Natural killer cell treated with Interleukin-12 subunit alpha and Interleukin-12 subunit beta and Interleukin-15 and Interleukin-18, amount 100 ng/mL, for 72 hours (primary cell): ENCODE measurements at places on chromosomes 2 and 18. TPM values are rescaled to one million over a fixed set of nuclear protein-coding genes. Genes with fewer than 3 reads are reported as not detected.

DNA sequence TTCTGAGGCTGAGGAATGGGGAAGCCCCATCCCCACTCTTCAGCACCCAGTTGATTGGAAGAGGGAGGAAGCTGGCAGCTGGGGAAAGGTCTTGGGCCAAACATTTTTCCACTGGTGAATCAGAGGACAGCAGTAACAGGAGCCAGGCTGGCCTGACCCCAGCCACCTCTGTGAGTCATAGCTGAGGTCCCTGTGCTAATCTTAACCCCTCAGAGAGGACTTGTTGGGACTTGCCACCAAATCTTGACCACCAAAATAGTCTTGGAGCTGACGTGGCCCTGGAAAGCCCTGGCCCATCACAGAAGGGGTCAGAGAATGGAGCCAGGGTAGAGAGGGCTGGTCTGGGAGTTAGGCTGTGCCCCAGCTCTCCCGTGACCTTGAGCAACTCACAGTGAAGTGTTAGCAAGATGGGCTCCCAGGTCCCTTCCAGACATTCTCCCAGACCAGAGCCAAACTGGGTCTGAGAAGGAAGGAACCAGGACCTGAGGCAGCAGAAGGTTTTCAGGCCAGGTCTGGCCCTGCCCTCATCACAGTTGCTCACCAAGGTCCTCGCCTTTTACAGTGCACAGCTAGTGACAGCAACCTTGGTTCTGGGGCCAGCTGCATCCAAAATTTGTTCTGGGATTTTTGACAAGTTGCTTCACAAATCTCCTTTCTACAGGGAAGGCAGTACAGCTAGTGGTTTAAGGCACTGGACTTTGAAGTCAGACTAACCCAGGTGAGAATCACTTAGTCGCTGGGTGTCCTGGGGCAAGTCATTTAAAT, 266.6 kb downstream of the CYP26B1 start:
- H3K4me1 ChIP-seq: no peaks in the 10 kb centered on the region
- no peaks in the 10 kb centered on the region for H3K36me3 ChIP-seq
- no peak for DNase-seq
- H3K27me3 ChIP-seq: peaks cover 8% of the 10 kb centered on the region
- no peak overlapping the region for H3K27ac ChIP-seq

GRCh38 chr2:56224316-56224715, 40.5 kb downstream of the CCDC85A start:
- no peaks in the 10 kb centered on the region for H3K27me3 ChIP-seq
- no peaks in the 10 kb centered on the region for H3K4me1 ChIP-seq
- H3K27ac ChIP-seq: no peak overlapping the region
- H3K36me3 ChIP-seq: no peaks in the 10 kb centered on the region

GRCh38 chr2:180609626-180610340, 370.6 kb upstream of the UBE2E3 start:
- no peak for DNase-seq
- no peaks in the 10 kb centered on the region for H3K36me3 ChIP-seq
- H3K27me3 ChIP-seq: no peaks in the 10 kb centered on the region
- H3K4me3 ChIP-seq: no peak overlapping the region
- no peaks in the 10 kb centered on the region for H3K4me1 ChIP-seq

The SFTPB gene
- not detected for total RNA-seq

DNA sequence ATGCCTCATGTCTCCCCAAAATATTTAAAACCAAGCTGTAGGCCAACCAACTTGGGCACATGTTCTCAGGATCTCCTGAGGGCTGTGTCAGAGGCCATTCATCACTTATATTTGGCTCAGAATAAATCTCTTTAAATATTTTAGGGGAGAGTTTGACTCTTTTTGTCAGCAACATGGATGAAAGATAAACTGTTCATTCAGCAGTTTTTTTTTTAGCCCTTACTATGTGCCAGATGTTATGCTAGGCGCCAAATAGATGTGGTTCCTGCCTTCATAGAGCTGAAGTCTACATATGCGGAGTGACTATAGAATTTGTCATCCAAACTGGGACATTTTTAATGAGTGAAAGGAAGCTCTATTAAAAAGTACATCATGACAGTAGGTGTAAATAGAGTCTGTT, 42.5 kb upstream of the TWSG1 start:
- no peak for DNase-seq
- no peak overlapping the region for H3K4me3 ChIP-seq
- no peak overlapping the region for H3K27ac ChIP-seq
- H3K36me3 ChIP-seq: peaks cover 8% of the 10 kb centered on the region

DNA sequence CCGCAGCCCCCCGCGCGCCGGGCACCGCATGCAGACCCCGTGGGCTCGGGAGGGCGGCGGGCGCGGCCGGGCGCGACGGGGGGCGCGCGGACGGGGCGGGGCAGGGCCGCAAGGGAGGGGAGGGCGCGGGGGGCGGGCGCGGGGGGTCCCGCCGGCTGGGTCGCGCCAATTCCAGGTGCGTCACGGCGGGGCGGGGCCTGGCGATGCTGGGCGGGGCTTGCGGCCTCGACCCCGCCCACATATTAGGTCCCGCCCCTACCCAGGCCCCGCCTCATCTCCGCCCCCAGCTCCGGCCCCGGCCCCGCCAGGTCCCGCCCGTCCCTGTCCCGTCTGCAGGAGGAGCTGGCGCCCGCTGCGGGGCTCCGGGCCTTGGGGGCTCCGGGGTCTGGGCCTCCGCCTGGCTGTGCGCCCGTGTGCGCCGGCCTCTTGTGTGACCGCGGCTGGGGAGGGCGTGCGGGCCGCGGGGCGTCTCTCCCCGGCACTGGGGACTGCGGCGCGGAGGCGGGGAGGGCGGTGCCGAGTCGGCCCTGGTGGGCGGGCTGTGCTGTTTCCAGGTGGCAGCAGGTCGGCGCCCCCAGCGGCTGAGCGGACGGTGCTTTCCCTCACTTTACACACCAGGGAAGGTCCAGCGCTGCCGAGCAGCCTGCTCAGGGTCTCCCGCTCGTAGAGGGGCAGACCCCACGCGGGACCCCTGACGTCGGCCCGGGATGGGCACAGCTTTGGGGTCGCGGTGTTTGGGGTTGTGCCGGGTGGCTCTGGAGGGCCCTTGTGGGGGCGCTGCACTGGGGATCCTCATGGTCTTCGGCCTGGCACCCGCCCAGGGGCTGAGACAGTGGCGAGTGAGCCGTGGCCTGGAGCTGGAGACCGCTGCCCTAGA, 554 bp downstream of the ING5 start:
- H3K4me3 ChIP-seq: peak overlapping the region; percentile 80
- no peak overlapping the region for H3K27ac ChIP-seq
- H3K36me3 ChIP-seq: peaks cover 15% of the 10 kb centered on the region
- H3K4me1 ChIP-seq: peaks cover 8% of the 10 kb centered on the region
- no peaks in the 10 kb centered on the region for H3K27me3 ChIP-seq

GRCh38 chr2:196891136-196891535, 35.4 kb downstream of the PGAP1 start:
- H3K4me1 ChIP-seq: no peaks in the 10 kb centered on the region
- H3K4me3 ChIP-seq: no peak overlapping the region
- H3K36me3 ChIP-seq: peaks cover 17% of the 10 kb centered on the region
- no peak for DNase-seq
- no peak overlapping the region for H3K27ac ChIP-seq

- H3K4me1 ChIP-seq: no peaks in the 10 kb centered on the region
- no peak overlapping the region for H3K4me3 ChIP-seq
- H3K36me3 ChIP-seq: peaks cover 5% of the 10 kb centered on the region
- no peak overlapping the region for H3K27ac ChIP-seq
Observed at GRCh38 chr2:184078496-184078895, 519.8 kb upstream of the ZNF804A start.

- peaks cover 31% of the 10 kb centered on the region for H3K36me3 ChIP-seq
- no peak overlapping the region for H3K4me3 ChIP-seq
- no peak overlapping the region for H3K27ac ChIP-seq
- peaks cover 4% of the 10 kb centered on the region for H3K4me1 ChIP-seq
- no peak for DNase-seq
- peaks cover 5% of the 10 kb centered on the region for H3K27me3 ChIP-seq
Observed at GRCh38 chr2:37790019-37790418, 118.6 kb upstream of the CDC42EP3 start.

GRCh38 chr18:48543228-48543627, 4.4 kb downstream of the CTIF start:
- DNase-seq: no peak
- H3K27me3 ChIP-seq: peaks cover 9% of the 10 kb centered on the region
- H3K4me3 ChIP-seq: no peak overlapping the region
- H3K27ac ChIP-seq: no peak overlapping the region

DNA sequence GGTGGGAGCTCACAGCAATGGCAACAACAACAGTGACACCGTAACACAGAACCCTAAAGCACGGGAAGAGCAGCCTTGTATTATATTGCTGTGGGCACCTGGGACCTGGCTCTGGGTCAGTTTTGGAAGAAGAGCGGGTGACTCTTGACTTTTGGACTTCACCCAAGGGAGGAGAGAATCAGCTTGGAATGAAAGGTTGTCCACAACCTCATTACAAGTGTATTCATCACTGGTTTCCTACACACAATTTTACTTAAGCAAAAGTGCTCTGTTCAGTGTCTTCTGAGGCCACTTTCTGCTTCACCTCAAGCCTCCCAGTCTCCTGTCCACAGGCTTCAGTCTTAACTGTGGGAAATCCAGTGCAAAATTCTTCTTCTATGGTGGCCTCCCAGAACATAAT, 263.8 kb downstream of the KCNE4 start:
- no peak overlapping the region for H3K27ac ChIP-seq
- no peaks in the 10 kb centered on the region for H3K27me3 ChIP-seq
- no peak overlapping the region for H3K4me3 ChIP-seq

DNA sequence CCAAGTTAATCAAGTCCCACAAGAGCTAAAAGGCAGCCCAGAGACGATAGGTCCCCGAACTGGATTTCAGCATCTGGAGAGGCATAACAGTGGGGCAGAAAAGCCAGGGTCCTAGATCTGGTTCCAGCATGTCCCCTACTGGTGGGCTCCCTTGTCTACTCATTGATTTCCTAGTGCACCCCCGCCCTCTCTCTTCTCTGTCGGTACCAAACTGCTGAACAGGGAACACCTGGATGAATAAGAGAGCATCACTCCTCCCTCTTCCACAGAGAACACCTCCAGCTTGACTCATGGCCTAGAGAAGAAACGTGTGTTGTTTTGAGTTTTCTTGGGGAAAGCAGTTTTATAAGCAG, 101.3 kb downstream of the FOXI3 start:
- no peaks in the 10 kb centered on the region for H3K4me1 ChIP-seq
- no peaks in the 10 kb centered on the region for H3K36me3 ChIP-seq

DNA sequence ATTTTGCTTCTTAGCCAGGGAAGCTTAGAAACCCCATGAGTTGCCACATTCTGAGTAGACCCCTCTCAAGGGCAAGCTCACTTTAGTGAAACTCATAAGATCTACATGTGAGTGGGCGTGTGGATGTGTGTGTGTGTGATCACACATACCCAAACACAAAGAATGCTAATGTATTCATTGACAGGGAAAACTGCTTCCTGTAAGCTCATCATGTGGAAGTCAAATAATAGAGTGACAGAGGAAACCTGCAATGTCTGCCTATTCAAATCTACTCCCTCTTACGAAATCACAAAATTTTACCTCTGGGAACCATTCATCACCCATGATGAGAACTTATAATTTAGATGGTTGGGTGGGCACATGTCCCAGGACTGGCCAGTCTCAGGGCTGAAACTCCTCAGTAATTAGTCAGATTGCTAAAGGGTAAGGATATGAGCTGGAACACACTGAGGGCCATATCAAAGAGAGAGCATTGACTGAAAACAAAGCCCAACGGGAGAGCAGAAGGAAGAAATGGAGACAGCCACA, 94.5 kb upstream of the CCDC150 start:
- H3K36me3 ChIP-seq: no peaks in the 10 kb centered on the region
- no peak for DNase-seq
- H3K27me3 ChIP-seq: peaks cover 8% of the 10 kb centered on the region
- H3K27ac ChIP-seq: no peak overlapping the region

The CMPK2 gene
- 6.4 TPM for total RNA-seq

The MEMO1 gene
- total RNA-seq: 68.1 TPM

DNA sequence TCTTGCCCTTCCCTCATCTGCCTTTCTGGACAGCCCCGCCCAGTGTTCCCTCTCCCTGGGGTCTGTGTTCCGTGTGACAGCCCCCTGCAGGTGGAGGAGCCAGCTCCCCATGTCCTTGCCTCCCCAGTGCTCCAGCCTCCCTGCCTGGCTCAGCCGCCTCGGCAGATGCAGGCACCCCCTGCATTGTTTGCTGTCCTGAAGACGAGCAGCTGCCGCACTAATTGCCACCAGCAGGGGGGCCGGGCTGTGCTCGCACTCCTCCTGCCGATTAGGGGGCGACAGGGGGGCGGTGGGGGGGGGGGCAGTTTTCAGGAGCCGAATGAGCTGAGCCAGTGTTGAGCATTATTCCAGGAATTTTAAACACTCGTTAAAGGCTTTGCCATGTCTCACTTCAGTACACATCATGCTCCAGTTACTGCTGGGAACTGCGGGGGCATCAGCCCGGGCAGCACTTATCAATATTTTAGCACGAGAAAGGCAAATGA, 23.3 kb downstream of the SIX3 start:
- H3K4me3 ChIP-seq: no peak overlapping the region
- H3K36me3 ChIP-seq: no peaks in the 10 kb centered on the region
- no peaks in the 10 kb centered on the region for H3K4me1 ChIP-seq
- peaks cover 54% of the 10 kb centered on the region for H3K27me3 ChIP-seq

- no peak overlapping the region for H3K4me3 ChIP-seq
- H3K4me1 ChIP-seq: peaks cover 5% of the 10 kb centered on the region
- H3K27ac ChIP-seq: no peak overlapping the region
Observed at GRCh38 chr2:121519732-121520640, 10.7 kb upstream of the RNU4ATAC start.

DNA sequence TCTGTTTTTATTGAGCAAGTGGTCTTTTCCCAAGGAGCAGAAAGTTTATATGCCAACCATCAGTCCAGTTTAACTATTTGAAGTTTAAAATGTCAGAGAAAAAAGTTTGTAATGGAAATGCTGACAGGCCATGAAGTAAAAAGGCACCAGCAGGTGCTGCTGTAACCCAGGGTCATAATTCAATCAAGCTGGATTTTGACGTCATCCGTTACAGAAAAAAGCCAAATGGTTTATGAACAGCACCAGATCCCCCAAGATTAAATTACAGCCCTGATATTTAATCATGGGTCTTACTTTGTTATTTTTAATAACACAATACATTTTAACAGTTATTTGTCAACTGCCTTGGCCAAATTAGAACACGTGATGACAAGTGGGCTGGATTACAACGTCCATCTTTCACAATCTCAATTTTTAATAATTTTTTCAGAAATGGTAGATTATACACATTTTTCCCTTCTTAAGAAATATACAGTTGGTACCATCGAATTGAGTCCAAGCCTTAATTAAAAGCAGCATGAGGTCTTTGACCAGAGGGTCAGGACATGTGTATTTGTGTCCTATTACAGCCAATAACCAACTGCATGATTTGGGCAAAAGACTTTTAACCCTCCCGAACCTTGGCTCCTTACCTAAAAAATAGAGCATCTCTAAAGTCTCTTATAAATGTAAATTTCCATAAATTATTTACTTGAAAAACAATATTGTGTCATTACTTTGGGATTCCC, 10.0 kb downstream of the TCF4 start:
- no peak overlapping the region for H3K27ac ChIP-seq
- no peaks in the 10 kb centered on the region for H3K36me3 ChIP-seq
- no peak overlapping the region for H3K4me3 ChIP-seq
- H3K27me3 ChIP-seq: no peaks in the 10 kb centered on the region
- H3K4me1 ChIP-seq: no peaks in the 10 kb centered on the region
